ENCODE measurements at places on chromosomes 1 and 21.

DNA sequence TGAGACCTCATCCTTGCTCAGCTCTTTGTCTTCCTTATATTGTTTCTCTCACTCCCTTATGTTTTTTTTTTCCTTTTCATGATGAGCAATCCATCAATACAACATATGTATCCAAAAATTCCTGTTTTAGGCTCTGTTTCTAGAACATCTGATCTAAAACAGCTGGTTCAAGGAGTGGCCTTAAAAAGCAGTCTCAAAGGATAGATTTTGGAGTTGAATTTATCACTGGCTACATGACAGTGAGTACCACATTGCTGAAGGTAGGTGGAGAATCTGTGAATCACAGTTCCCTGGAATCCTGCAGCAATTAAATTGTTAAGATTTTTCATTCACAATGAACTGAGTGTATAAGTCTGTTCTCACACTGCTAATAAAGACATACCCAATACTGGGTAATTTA, 155.8 kb upstream of the ADAMTS5 start:
- no peak for DNase-seq

- no peak for DNase-seq
Measured at GRCh38 chr1:59116920-59117542, 179.9 kb upstream of the FGGY start.

DNA sequence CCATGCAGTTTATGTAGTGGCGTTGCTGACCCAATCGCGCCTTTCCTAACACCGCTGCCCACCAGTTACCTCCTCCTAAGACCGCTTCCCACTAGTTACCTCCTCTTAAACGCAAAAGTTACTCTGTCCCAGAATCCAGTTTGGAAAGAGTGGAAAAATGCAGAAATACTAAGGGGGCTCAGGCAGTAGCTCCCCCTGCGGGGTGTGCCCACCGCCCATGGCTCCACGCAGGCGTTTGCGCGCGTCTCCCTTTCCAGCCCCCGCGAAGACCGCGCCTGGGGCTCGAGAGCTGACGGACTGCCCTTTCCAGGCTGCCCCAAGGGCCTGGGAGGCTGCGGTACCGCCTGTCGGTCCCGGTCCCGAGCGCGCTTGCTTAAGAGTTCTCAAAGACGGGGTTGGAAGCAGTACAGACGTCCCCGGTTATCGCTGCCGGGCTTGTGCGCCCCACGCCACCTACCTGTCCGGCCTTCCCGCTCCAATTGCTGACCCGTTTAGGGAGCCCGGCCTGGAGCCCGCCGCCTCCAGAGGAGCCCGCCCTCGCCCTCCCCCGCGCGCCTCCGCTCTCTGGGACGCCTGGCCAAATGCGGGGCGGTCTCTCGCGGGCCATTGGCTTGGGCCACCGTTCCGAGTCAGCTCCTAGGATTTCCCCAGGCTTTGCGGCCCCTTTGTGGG, 414.1 kb upstream of the ESRRG start:
- DNase-seq: no peak

DNA sequence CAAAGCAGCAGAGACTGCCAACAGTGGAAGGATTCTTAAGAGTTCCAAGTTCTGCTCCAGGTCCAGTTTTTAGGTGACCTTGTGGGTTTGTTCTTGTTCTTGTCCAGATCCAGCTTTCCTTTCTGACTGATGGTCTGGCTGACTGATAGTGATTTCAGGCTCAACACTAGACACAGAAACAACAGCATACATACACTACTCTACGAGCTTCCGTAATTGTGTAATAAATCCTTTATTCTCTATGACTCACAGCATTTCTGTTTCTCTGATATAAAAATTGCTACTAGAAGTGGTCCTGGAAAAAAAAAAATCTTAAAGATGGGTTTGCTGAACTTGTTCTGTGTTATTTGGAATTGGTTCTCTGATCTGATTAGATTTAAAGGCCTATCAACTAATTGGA, 62.2 kb upstream of the PTCH2 start:
- DNase-seq: no peak

- no peak for DNase-seq
Measured at GRCh38 chr1:64923294-64923718, 43.0 kb downstream of the JAK1 start.

- no peak for DNase-seq
Measured at GRCh38 chr1:80961464-80962190, 839.1 kb upstream of the ADGRL2 start.

GRCh38 chr1:212629450-212630157, 21.0 kb downstream of the ATF3 start:
- no peak for DNase-seq

DNA sequence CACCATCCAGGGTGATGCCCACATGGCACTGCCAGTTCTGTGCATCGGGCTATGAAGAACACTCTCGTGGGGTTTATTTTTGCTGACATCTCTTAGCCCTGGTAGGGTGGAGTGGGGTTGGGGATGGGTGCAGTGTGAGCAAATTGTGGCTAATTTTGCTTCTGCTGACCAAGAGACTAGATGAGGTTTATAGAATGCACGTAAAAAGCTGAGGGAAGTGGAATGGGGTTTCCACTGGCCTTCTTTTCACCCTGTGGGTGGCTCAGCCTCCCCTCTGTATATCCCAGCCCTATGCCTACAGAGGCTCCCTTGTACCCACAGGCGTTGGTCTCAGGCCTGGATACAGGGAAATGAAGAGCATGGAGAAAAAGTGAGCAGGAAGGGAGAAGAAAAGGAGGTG, 44.1 kb upstream of the RAB4A start:
- no peak for DNase-seq

- DNase-seq: no peak
Measured at GRCh38 chr21:17786071-17786850, 32.9 kb downstream of the C21orf91 start.

DNA sequence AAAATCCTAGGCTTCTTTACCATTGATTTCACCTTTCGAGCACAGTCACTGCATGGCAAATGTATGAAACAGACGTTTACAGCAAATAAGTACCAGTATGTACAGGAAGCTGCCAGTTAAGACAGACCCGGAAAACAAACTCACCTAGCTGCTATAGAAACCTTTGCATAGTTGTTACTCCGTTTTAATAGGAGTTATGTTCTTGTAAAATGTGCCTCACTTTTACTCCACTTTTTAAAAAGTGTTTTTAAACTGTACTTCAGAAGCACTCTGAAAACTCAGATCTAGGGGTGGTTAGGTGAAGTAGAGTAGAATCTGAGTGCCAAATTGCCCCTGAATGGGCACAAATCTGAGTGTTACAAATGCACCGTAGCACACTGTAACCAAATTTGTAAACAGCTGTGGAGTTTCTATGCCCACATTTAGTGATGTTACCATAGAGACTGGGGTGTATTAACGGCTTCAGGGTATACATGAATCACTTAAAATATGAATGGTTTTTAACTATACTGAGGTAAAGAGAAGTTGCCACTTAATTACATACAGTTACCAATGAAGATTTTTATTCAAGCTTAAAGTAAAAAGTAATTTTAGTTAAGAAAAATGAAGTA, 30.7 kb downstream of the CNIH4 start:
- DNase-seq: no peak

DNA sequence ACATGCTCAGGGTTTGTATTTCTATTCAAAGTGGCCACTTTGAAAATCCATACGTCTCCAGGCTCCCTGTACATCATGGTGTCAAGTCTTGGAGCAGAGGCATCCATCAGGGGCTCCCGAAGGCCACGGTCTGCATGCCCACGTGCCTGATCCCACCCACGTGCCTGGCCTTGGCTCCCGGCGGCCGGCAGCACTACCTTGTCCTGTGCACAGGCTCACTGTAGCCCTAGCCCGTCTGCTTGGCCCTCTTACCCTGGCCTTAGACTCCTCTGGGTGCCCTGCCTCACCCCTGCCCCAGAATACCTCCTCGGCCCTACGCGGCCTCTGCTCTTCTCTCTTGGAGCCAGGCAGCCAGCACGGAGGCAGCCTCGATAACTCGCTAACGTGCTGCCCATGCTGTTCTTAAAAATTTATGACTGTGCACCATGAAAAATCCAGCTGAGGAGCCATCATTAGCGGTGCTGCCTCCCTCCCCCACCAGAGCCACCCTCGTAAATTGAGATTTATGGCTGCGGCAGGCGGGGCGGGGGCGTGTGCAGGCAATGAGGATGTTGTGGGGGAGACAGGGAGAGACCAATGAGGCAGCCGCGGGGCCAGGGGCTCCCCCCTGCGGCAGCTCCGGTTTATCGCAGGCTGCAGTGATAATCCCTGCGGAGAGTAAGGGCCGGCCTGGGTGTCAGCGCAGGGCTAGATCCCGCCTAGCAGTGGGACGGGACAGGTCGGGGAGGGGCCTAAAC, 24.6 kb downstream of the DMAP1 start:
- DNase-seq: no peak

- DNase-seq: no peak
Measured at GRCh38 chr1:53142226-53142853, at the start of gene SLC1A7. Gene SLC1A7 (minus strand): TSS chr1:53142638. CDS start chr1:53142449, 189 bp downstream.

- no peak for DNase-seq
Measured at GRCh38 chr1:198151688-198152087, 5.1 kb upstream of the NEK7 start.

DNA sequence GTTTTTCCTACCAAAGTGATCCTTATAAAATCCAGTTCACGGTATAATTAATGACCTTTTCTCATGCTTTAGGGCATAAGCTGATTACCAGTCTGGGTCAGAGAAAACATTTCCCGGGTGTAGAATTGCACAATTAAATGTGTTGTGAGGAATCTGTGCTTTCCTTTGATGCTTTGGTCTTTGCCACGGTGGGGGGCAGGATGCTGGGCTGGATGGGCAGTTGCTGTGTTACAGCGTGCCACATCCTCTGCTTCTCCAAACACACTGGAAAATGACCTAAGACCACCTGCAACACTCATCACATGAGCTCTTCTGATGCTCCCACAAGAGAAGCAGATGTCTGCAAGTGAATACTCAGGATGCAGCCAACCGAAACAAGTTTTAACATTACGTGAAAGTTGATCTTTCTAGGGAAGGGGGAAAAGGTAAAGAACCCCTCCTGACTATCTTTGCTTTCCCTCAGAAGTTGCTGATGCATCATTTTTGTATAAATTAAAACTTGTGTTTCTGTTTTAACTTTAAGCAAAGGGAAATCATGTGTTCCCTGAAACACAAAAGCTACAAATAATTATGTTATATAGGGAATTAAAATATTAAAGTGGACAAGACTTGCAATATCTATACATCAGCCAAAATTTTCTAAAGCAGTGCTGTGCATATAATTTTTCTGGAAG, 515.3 kb upstream of the NR5A2 start:
- DNase-seq: no peak

GRCh38 chr1:161069241-161069640, 450 bp downstream of the ARHGAP30 start:
- DNase-seq: no peak

GRCh38 chr1:7257225-7257624, 472.0 kb downstream of the CAMTA1 start:
- DNase-seq: no peak

- DNase-seq: no peak
Measured at GRCh38 chr21:32256873-32257620, 21.8 kb downstream of the MIS18A start.

DNA sequence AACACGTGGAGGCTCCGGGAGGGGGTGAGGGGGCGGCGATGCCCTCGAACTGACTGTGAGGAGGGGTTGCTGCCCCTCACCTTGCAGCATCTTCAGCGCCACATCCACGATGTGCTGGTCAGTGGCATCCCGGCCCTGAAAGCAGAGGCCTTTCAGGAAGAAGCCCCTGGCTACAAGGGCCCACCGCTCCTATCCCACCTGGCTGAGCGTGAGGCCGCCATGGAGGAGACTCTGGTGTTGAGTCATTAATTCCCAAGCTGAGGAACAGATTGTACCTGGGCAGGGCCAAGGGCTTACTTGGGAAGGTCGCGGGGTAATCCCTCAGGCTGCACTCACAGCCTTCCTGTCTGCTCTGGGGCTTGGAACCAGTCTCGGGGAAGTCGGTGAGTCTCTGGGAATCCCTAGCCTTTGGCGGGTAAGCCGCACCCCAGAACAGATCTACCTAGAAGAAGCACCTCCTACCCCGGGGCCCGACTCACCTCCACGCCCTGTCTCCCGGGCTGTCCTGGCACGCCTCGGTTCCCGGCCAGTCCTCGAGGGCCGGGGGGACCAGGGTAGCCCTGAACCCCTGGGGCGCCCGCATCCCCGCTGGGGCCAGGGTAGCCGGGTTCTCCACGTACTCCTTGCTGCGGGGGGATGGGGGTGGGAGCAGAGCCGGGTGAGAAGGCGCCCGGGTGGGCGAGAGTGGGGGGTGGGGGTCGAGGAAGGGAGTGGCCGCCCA, 13.9 kb downstream of the COL9A2 start:
- no peak for DNase-seq

GRCh38 chr1:212458817-212459216, 26.1 kb downstream of the NENF start:
- no peak for DNase-seq

- no peak for DNase-seq
Measured at GRCh38 chr1:211198111-211198510, 61.1 kb upstream of the RCOR3 start.

DNA sequence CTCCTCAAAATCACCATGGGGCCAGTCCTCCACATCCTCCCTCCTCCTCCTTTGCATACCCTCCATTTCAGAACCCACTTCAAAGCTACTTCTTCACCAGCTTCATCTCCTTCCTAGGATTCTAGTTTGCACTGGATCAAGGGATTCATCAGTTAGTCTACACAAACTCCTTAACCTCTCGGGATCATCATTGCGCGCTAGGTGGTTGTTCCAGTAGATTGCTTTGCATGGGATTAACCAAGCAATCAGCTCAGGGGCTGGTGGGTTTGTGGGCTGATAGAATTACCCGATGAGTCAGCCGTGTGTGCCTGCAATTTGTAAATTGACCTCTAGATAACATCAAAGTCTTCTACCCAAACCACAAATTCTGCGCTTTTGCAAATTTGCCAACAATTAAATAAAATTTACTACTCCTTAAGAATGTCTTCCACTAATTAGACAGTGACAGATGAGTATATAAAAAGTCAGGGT, 7.7 kb downstream of the KANK4 start:
- no peak for DNase-seq

- DNase-seq: no peak
Measured at GRCh38 chr1:235650341-235651169, 971 bp upstream of the GNG4 start.

- no peak for DNase-seq
Measured at GRCh38 chr1:167798952-167799351, 77.2 kb downstream of the MPZL1 start.

GRCh38 chr21:35397781-35398180, 348.7 kb upstream of the RUNX1 start:
- DNase-seq: no peak
